Suppressor macrophage treated with lipopolysaccharide for 4 hours (primary cell): ENCODE measurements at places on chromosomes 5 and 9.
A peak's percentile ranks its signal among the peaks of the same experiment; 100 is the strongest.

- peak; percentile 41 for DNase-seq
Measured at GRCh38 chr5:88279584-88279983, 10.9 kb upstream of the TMEM161B start.

DNA sequence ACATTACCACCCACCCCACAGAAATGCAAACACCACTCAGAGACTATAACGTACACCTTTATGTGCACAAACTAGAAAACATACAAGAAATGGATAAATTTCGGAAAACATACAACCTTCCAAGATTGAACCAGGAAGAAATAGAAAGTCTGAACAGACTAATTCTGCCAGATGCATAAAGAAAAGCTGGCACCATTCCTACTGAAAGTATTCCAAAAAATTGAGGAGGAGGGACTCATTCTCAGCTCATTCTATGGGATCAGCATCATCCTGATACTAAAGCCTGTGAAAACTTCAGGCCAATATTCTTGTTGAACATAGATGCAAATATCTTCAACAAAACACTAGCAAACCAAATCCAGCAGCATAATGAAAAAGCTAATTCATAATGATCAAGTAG is 115.1 kb upstream of the CD180 start:
- DNase-seq = no peak

DNA sequence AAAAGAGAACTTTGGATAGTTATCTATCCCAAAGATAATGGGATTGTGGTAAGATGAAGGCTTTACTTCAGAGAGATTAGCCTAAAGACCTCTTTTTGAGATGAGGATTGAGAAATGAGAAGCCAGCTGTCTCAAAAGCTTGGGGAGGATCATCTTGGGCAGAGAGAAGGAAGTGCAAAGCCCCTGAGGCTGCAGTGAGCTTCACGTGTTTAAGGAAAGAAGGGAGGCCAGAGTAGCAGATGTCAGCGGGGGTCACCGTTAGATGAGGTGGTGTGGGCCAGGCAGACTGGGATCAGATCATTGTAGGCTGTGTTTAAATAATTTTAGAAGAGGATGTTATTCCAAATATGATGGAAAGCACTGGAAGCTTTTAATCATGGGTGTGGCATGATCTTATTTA is 270.1 kb downstream of the ARHGEF28 start:
- DNase-seq = no peak

GRCh38 chr9:110065532-110065931 is 142.4 kb downstream of the C9orf152 start:
- peak; percentile 94 for DNase-seq

DNA sequence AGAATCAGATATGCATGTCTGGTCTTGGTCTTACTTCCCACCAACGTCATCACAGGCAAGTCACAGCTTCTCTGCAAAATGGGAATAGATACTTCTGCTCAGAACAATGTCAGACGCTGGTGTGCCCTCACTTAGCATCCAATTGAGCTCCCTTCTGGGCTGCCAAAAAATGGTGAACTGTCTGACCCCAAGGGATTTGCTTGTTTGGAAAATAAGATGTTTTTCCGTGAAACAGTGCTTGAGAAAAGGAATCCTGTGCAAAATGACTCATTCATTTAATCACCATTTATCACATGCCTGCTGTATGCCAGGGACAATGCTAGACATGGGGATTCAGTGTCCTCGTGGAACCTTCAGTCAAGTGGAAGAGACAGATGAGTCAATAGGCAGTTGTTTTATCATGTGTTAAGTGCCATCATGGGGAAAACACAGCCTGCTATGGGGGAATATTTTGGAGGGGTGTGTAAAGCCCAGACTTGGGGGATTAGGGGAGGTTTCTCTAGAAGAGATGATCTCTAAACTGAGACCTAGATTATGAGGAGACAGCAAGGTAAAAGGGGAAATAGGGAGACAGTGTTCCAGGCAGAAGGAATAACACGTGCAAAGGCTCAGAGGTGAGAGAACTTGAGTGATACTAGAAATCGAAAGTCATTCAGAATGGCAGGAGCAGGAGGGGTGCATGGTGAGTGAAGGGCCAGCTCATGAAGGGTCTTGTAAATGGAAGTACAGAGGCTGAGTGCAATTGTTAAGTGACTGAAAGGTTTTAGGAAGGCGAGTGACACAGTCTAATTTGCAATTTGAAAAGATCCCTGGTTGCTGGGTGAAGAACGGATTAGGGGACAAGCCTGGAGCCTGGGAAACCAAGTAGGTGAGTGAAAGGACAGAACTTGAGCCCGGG is 3.9 kb downstream of the NIPAL4 start:
- DNase-seq = peak; percentile 64

DNA sequence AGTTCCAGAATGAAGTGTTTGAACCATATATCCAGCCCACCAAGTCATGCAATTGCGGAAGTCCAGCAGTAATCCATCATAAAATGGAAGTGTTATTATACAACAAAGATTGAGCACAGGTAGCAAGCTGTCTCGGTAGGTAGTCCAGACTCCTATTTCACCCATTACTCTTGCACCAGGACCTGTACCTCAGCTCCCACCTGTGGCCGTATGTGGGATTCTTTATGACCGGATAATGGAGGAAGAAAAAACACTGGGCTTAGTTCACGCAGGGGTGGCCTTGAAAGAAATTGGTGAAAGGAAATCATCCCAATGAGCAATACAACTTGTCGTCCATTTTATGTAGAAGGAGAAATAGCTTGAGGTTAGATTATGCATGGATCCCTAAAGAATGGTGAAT is 216.3 kb downstream of the ESM1 start:
- DNase-seq = no peak

DNA sequence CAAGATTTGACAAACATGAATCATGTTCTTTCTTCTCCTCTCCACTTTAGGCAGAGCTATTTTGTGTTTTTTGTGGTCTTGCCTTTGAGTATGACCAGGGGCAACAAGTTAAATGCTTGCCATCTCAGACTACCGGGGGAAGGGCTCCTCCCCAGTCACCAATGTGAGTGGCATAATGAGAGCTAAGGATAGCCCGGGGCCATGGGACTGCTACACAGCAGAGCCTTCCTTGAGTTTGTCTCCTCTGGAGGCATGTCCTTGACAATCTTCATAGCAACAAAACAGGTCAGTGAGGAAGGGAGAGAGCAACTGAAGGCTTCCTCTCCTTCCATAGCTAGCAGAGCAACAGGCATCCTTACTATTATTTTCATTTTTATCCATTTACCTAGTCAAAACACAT is 299.3 kb downstream of the ENC1 start:
- DNase-seq = no peak

- DNase-seq = no peak
Measured at GRCh38 chr9:4397917-4398316, 92.4 kb upstream of the SLC1A1 start.
